NCI-H774 (cell line): ENCODE measurements at places on chromosomes 1 and 21.

DNA sequence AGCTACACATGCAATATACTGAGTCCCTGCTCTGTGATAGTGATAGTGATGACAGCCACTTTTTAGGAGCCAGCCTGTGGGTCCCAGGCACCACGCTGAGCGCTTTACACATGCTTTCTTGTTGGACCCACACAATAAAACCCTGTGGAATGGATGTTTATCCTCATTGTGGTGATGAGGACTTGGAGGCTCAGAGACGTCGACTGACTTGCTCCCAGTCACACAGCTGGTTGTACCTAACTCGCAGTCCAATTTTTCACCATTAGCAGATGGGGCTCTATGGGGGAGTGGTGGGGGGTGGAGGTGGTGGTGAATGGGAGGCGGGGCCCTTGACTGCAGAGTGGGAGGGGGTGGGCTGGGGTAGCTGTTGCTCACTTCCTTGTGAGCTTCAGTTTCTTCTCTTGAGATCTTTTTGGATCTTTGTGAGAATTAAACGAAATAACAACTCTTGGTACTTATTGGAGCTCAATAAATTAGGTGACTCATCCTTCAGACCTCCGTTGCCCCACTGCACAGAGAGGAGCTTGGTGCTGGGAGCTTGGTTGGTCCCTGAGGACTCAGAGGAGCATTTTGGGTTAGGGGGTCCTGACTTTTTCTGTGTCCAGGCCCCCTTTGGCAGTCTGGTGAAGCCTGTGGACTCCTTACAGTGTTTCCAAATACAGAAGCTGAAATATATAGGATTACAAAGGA lies 61.8 kb upstream of the CD1D start:
- no peak for DNase-seq

GRCh38 chr1:210412240-210412639 lies 83.5 kb downstream of the HHAT start:
- no peak for DNase-seq

GRCh38 chr1:27581823-27582243 lies 22.1 kb downstream of the AHDC1 start:
- no peak for DNase-seq

DNA sequence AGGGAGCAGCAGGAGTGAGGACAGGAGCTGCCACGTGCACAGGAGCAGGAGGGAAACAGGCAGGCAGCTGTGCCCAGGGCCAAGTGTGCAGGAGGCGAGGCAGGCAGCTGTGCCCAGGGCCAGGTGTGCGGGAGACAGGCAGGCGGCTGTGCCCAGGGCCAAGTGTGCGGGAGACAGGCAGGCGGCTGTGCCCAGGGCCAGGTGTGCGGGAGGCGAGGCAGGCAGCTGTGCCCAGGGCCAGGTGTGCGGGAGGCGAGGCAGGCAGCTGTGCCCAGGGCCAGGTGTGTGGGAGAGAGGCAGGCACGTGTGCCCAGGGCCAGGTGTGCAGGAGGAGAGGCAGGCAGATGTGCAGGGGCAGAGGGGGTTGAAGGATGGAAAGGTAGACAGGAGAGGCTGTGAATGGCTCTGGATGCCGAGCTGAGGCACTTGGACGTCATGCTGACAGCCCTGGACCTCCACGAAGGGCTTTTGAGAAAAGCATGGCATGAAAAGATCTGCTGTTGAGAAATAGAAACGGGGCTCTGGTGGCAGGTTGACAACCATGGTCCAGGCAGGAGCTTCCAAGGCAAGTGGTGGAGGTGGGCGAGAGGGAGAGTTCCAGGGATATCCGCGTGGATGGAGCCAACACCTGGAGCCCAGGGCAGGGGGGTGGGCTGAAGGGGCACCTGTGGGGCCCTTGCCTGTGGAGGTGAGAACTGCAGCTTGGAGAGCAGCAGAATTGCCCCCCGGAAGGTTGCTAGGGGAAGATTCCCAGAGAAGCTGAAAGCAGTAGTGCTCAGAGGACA lies 19.1 kb upstream of the NPHP4 start:
- no peak for DNase-seq

- DNase-seq = no peak
Measured at GRCh38 chr1:56897150-56898004, 42.8 kb downstream of the C8A start.

DNA sequence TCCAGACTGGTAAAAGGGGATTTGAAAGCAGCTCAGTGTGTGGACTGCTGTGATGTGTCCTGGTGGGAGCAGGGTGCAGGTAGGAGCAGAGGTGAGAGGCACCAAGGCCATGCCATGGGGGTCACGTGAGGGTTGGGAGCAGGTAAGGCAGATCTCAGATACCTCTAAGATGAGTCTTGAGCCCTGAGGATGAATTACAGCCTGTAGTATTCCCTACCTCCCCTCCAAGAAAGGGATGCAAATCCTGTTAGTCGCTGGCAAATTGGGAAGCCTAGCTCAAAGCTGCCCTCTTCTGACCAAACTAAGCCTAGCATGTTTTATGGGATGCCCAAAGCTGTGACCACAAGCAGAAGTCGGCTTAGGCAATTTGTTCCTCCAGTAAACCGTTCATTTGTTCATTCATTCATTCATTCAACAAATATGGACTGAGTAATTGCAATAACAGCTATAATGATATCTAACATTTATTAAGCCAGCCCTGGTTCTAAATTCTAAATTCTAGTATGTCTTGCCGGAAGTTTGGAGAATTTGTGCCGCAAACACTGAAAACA lies 3.9 kb upstream of the NUAK2 start:
- DNase-seq = peak; percentile 51
